ENCODE measurements at places on chromosomes 3 and 15.

DNA sequence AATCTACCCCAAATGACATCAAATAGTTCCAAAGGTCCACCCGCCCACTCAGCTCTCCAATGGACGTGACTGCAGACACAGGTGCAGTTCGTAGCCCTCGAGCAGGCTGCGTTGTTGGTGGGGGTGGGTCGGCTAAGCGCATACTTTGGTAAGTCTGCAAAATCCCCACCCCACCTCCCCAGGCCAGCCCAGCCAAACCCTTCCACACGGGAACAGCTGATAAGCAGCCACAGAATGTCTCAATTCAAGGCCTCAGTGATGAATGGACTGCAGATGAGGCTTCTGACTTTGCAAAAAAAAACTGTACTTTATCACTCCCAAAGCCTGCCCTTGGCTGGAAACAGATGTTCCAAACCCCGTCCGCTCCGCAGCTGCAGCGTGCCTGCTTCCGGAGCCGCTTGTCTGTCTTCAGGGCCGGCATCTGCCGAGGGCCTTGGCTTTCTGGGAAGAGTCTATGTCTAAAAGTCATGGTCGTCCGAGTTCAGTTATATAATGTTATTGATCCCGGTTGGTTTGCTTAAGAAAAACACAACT lies 38.2 kb downstream of the PCSK6 start:
- DNase-seq = no peak

- no peak for DNase-seq
Measured at GRCh38 chr3:134201201-134202130, 49.2 kb downstream of the RYK start.

- DNase-seq = no peak
Measured at GRCh38 chr3:143430568-143430967, 311.0 kb downstream of the CHST2 start.

- DNase-seq = no peak
Measured at GRCh38 chr3:115720983-115721382, 97.7 kb downstream of the GAP43 start.

- DNase-seq = no peak
Measured at GRCh38 chr15:88118741-88119140, 137.8 kb downstream of the NTRK3 start.

DNA sequence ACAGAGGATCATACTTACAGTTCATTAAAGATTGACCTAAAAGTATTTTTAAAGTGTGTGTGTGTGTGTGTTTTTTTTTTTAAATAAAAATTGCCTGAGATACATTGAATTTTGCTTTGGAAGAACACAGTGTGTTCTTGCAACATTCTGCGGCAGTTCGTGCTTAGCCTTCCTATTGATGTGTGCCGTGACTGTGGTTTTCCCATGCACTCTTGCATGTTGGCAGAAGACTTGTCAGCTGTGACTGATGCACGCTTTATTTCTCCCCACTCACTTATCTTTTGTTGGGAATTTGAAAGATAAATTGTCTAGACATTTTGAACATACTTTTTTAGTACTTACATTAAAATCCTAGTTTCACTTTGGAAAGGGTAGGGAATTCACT lies 136.3 kb upstream of the LRRFIP2 start:
- DNase-seq = no peak

Measured in COR-L47 (cell line).